NCI-H1436 (cell line): ENCODE measurements at places on chromosomes 12 and 14.

DNA sequence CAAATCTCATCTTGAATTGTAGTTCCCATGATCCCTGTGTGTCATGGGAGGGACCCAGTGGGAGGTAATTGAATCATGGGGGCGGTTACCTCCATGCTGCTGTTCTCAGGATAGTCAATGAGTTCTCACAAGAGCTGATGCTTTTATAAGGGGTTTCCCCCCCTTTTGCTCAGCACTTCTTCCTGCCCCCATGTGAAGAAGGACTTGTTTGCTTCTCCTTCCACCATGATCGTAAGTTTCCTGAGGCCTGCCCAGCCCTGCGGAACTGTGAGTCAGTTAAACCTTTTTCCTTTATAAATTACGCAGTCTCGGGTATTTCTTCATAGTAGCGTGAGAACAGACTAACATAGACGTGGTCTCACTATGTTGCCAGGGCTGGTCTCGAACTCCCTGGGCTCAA lies 56.1 kb upstream of the EIF5 start:
- DNase-seq = no peak

DNA sequence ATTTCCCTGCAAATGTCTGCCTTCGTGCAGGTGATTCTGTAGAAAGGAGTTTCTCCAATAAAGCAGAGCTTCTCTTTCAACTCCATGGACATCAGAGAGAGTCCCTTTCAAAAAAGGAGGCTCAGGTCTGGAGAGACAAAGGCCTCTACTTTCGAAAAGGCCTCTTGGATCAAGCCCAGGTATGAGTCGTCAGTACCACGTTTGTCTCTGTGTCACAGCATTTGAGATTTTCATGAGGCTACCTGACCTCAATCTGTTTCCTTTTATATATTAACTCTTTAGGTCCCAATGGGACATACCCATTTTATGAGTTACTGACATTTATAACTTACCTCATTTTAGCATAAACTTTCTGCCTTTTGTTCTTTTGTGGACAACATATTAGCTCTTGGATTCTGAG lies 290.8 kb downstream of the RPAP3 start:
- no peak for DNase-seq

- DNase-seq = no peak
Observed at GRCh38 chr14:102893452-102893851, 29.0 kb upstream of the AMN start.

DNA sequence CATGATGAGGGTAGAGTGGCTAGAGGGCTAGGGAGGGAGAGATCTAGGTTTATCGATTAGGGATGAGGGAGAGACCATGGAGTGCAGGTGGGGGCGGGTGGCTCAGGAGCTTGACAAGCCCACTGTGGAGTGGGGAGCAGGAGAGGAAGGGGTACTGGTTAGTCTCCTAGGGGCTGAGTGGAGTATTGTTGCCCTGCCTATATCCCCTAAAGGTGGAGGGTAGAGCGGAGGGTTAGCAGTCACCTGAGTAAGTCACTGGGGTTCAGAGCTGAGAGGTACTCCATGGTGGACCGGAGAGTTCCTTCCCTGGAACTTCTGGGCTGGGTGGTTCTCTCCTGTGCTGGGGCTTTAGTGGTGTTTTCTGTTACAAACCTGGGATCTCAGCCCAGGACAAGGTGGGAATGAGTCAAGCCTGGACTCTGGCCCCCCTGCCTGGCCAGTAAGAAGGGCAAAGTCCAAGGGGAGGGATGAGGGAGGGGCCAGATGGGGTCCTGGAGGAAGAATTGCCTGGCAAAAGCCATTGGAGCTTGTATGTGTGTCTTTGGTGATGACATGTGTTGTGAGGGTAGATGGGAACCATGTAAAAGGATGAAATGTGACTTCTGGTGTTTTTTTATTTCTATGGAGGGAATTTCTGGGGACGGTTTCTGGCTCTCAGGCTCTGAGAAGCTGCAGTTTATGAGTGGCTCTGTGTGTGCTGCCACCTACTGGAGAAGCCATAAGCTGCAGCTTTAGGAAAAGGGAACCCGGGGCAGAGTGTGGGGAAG lies at the start of gene CIDEB:
Gene CIDEB (minus strand): TSS at position 403 of the 767 bp plus-strand sequence. CDS start 119 bp downstream, at position 284.
- peak; percentile 9 for DNase-seq

GRCh38 chr14:50060871-50061663 lies 55.3 kb downstream of the VCPKMT start:
- DNase-seq = no peak

GRCh38 chr14:30005114-30005808 lies 77.6 kb upstream of the PRKD1 start:
- peak; percentile 59 for DNase-seq

GRCh38 chr14:19823765-19824164 lies 20.2 kb downstream of the OR4N2 start:
- DNase-seq = no peak

DNA sequence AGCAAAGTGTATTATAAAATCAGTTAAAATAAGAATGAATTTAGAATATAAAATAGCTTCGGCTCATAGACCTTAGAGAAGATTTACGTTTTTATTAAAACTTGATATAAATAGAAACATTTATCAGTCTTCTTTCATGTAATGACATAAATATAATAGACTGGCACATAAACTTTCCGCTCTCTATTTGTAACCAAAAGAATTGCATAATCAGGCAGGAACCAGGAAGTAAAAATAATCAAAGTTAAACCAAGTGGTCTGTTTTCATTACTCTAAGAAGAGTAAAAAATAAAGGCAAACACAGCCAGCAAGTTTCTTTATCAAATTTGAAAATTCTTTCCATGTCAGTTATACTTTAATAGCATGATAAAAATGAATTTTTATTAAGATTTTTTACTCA lies 46.3 kb upstream of the ATP2A2 start:
- no peak for DNase-seq

GRCh38 chr12:123266679-123267277 lies 4.9 kb downstream of the CDK2AP1 start:
- DNase-seq = no peak

DNA sequence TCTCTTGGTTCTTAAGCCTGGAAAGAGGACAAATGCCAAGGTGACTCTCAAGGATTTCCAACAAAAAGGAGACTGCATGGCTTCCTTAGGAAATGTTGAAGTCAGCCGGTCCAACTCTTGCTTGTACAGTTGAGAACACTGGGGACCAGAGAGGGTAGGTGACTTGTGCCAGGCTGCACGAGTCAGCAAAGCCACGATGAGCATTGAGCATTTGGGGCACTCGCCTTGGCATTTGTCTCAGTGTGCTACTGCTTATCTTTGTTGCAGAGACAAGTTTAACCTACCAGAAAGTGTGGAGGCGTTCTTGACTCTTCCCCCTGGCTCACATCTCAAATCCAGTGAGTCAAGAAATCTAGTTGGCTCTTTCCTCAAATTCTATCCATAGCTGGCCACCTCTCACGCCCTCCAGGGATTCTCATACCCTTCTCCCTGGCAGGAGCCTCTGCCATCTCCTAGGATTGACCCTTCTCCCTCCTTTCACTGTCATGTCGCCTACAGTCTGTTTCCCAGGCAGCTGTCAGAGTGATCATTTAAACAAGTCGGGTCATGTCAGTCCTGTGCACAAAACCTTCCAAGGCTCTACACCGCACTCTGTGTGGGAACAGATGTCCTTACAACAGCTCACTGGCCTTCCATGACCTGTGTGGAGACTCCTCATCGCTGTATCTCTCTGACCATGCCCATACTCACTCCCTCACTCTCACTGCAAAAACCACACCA lies 17.2 kb upstream of the KRT83 start:
- no peak for DNase-seq

DNA sequence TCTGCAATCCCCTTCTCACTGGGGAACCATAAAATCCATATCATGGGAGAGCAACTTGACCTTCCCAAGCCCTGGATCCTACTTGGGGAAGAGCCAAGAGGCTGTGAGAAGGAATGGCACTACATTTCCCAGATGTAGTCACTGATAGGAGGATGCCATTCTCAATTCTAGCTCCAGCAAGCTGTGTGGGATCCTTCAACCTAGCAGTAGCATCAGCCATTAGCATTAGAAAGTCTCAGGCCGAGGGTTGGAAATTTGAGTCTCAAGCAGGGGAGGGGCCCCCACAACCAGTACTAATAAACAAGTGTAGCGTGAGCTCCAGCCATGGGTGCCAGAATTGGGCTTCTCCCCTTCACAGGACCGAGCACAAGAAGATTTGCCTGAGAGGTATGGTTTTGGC lies 84.3 kb upstream of the NELL2 start:
- DNase-seq = no peak

DNA sequence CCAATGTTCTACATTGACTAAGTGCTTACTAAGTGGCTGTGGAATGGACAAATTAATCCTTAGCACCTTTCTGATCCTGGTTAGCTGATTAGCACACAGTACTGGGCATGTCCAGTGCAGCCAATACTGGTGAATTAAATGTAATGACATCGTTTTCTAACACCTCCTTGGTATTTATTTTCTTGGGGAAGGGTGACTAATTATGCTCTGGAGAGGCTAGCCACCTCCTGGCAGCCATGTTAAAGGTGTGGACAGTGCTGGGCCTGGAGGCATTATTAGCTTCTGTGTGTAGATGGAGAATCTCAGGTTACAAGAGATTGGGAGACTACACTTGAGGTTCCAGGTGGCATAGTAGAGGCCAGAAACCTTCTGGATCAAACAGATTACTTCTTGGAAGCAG lies 230.9 kb upstream of the DDHD1 start:
- no peak for DNase-seq

GRCh38 chr12:9961901-9962300 lies 9.3 kb upstream of the CLEC12A start:
- DNase-seq = no peak
